ENCODE measurements at places on chromosomes 11 and 22.
A peak's percentile ranks its signal among the peaks of the same experiment; 100 is the strongest.

- DNase-seq, result no peak
Measured at GRCh38 chr22:43360576-43360975, 17.4 kb upstream of the SCUBE1 start.

DNA sequence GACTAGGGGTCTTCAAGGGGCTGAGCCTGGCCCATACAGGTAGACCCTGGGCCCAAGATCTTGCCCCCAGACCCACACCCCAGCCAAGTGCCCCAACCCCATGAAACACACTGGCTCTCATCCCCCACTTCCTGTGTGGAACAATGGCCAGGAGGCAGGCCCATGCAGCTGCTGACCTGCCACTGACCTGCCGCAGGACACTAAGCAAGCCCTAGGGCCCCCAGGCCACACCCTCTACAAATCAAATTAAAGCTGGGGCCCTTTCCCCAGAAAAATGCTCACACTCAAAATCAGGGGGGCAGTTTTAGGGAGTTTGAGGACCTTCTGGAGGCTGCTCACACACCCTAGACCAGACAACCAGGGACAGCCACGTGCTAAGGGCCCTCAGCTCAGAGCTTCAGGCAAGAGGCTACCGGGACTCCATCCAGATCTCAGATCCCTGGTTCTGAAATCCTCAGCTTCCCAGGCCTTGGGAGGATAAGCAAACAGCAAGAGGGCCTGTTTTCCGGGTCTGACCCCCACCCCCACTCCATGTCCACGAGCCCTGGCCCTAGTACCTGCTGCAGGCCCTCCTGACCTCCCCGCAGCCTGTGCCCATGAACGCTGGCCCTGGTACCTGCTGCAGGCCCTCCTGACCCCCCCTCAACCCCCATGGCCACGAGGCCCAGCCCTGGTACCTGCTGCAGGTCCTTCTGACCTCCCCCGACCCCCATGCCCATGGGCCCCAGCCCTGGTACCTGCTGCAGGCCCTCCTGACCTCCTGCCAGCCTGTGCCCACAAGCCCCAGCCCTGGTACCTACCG, 10.0 kb downstream of the CARD10 start:
- DNase-seq, result no peak

- DNase-seq, result no peak
Measured at GRCh38 chr11:59918987-59919589, 19.1 kb upstream of the OOSP1 start.

GRCh38 chr11:129418039-129418438, 42.4 kb downstream of the BARX2 start:
- no peak for DNase-seq

DNA sequence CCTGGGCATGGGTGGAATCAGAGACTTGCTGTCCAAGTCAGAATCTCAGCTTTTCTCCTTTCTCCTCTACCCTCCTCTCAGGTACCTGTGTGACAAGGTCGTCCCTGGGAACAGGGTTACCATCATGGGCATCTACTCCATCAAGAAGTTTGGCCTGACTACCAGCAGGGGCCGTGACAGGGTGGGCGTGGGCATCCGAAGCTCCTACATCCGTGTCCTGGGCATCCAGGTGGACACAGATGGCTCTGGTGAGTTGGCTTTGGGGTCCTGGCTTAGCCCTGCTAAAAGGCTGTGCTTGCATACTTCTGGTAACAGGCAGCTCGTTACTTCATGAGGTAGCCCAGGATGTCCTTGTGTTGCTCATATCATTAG, 10.7 kb downstream of the MCM5 start:
- DNase-seq, result no peak

GRCh38 chr22:50544078-50544745, 1.5 kb upstream of the KLHDC7B start:
- DNase-seq, result peak; percentile 89

DNA sequence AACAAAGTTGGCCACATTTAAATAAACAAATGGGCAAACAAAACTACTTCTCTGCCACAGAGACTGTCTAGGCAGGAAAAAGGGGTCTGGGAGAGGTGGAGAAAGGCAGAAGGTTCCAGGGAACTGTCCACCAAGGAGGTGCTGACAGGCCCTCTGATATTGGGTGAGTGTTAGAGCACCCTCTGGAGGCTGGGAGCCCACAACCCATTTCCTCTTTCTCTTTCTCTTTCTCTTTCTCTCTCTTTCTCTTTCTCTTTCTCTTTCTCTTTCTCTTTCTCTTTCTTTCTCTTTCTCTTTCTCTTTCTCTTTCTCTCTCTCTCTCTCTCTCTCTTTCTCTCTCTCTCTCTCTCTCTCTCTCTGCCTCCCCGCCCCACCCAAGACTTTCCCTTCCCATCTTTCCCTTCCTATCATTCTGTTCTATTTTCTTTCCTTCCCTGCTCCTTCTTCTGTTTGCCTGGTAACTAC, 912.8 kb downstream of the DLG2 start:
- DNase-seq, result no peak

GRCh38 chr11:116596346-116597260, 176.2 kb downstream of the BUD13 start:
- no peak for DNase-seq

GRCh38 chr11:77524539-77524938, 50.6 kb upstream of the PAK1 start:
- DNase-seq, result no peak

DNA sequence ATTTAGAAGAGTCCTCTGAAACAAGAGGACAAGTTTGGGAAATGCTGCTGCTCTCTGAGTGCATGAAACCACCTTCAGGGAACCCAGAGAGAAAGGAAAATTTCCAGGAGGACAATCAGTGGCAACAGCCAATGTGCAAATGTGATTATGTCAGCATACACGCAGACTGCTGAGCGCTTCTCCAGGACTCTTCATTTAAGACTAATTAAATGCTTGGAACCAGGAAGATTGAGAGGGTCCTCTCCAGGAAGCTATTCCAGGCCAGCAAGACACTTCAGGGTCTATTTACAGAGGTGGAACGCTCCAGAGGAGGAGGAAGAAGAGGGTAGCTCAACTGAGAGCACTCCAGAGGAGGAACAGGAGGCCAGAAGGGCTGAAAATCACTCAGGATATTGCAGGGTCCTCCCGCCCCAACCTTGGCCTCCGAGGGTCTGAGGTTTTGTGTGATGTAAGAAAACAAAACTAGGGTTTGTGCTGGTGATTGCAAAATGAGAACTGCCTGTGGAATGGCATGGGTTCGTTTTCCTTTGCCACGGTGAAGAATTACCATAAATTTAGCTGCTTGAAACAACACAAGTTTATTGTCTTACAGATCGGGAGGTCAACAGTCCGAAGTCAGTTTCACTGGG, 14.1 kb upstream of the HTR3A start:
- DNase-seq, result no peak

- DNase-seq, result no peak
Measured at GRCh38 chr11:8219257-8220021, 44.2 kb downstream of the LMO1 start.

GRCh38 chr11:112223121-112223520, 3.1 kb upstream of the PTS start:
- DNase-seq, result no peak

GRCh38 chr11:61533401-61533800, 24.9 kb downstream of the LRRC10B start:
- no peak for DNase-seq

DNA sequence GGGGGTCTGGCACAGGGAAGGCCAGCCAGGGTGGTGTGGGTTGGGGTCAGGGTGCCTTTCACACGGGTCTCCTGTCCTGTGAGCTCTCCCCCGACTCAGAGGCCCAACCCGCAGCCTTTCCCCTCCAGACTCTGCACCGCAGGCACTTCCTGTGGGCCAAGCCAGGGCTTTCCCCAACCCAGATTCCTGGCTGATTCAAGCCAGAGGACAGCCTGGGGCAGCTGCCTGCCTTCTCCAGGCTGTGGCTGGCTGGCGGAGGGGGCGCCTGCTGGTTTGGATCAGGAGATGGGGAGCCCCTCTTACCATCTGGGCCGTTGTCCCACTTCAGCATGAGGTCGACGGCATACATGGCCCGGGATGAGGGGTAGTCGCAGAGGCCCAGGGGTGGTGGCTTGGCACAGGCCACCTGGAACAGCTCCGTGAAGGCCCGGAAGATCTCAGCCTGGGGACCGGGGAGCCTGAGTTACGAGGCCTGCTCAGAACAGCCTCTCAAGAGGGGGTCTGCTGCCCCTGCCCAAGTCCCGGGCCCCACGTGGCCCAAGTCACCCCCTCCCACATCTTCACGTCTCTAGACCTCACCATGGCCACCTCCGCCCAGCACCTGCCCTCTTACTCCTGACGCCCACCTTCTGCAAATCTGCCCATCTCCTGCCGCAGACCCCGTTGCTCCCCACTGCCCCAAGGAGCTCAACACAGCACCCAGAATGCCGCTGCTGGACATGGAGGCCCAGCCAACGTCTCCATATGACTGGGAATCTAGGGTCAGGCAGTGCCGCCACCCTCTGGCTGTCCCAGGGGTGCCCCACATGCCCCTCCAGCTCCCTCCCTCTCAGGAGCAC, 17.3 kb downstream of the TSPO start:
- no peak for DNase-seq

- no peak for DNase-seq
Measured at GRCh38 chr11:64762277-64762673, 2.5 kb upstream of the PYGM start.

GRCh38 chr11:129237456-129237855, 45.3 kb upstream of the ARHGAP32 start:
- no peak for DNase-seq

- DNase-seq, result no peak
Measured at GRCh38 chr11:134623711-134624110, 211.7 kb upstream of the B3GAT1 start.

- DNase-seq, result no peak
Measured at GRCh38 chr11:108204929-108205499, 17.4 kb downstream of the NPAT start.

DNA sequence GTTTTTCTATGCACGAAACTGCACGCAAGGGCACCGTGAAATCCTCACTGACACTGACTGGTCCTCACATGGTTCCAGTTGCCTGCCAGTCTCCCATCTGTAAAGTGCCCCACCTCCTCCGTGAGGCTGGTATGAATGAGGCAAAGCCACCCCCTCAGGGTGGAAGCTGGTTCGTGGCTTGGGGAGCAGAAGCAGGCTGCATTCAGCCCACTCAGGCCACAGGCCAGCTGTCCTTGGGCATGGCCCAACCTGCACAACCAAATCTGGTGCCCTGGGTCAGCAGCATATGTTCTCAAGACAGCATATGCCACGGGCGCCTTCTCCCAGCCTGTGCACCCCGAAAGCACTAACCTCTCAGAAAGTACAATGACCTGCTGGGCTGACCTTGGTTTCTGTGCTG, 29.3 kb downstream of the SERPINH1 start:
- DNase-seq, result no peak

DNA sequence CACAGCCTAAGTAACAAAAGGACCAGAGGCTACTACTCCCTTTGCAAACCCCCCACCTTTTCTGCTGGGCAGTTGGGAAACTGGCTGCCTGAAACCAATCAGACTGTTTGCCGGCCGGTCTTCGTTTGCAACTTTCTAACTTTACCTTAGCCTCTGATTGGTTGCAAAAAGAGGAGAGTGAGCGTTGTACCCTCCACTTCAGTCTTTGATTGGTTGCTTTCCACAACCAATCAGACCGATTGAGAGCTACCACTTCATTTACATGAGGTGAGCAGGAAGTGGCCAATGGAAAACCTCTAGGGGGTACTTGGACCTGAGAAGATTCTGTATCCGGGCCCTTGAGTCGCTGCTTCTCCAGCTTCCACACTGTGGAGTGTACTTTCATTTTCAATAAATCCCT, 18.8 kb upstream of the CLNS1A start:
- DNase-seq, result no peak

- DNase-seq, result no peak
Measured at GRCh38 chr11:119120639-119121007, 757 bp upstream of the HINFP start.

DNA sequence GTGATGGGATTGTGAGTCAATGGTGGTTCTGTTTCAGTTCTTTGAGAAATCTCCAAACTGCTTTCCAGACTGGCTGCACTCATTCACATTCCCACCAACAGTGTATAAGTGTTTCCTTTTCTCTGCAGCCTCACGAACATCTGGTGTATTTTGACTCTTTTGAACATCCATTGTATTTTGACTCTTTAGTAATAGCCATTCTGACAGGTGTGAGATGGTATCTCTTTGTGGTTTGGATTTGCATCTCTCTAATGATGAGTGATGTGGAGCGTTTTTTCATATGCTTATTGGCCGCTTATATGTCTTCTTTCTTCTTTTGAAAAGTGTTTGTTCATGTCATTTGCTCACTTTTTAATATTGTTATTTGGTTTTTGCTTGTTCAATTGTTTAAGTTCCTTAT, 19.4 kb downstream of the NELL1 start:
- no peak for DNase-seq

- DNase-seq, result peak; percentile 84
Measured at GRCh38 chr11:58525037-58525614, 17.2 kb upstream of the OR5B21 start.

GRCh38 chr11:43404406-43404805, 45.7 kb downstream of the TTC17 start:
- no peak for DNase-seq

- DNase-seq, result no peak
Measured at GRCh38 chr22:36164621-36165020, 4.1 kb upstream of the APOL3 start.

DNA sequence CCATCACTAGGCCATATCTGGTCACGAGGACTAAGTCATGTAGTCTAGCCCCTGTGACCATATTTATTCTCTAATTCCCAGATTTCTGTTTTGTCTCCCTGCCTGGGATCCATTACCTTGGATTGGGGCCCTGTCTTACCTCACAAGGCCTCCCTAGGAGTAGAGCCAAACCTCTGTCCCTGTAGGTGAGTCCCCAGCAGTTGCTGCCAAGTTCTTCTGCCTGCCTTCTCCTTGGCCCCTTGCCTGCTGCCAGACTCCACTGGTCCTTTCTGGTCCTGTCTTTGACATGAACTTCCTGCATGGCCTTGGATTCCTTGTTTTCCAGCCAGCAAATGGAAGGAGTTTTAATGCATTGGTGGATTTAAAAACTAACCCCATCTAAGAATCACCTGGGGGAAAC, 35.6 kb upstream of the CADM1 start:
- no peak for DNase-seq

- no peak for DNase-seq
Measured at GRCh38 chr11:62439785-62440602, 21.2 kb downstream of the SCGB1A1 start.

DNA sequence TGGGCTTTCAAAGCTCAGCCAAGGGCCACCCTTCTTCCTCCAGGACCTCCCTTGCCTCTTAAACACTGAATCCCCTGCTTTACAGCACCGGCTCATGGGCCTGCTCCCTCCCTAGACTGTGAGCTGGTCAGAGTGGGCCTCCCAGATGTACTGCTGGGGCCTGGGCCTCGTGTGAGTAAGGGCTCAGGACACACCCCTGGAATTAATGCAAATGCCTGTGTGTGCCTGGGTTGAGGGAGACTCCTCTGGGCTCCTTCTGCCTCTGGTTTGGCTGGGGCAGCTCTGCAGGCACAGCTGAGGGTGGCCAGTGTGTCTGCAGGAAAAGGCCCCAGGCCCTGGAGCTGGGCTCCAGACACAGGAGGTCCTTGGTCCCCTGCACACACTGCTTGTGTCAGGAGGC, 24.2 kb downstream of the ALX4 start:
- no peak for DNase-seq

DNA sequence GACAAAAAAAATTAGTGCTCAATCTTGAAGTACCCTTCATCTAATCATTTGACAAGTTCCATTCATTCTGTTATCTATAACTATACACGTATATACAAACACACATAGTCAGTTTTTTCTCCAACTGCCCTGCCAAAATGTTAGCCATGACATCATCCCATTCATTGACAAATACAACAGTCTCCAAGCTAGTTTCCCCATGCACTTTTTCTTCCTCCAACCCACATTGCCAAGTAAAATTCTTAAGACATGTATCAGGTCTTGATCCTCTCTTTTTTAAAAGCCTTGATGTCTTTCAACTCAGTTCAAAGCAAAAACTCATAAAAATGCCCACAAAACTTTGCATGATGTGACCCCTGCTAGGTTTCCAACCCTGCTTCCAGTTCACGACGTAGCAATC, 58.1 kb downstream of the DDI1 start:
- DNase-seq, result no peak
